ENCODE measurements at places on chromosomes 2 and 18.

- DNase-seq: no peak
Observed at GRCh38 chr2:214504599-214505376, 93.9 kb downstream of the VWC2L start.

GRCh38 chr2:152635635-152636298 is 81.5 kb downstream of the PRPF40A start:
- DNase-seq: peak; percentile 51

GRCh38 chr2:29691391-29691950 is 229.9 kb downstream of the ALK start:
- DNase-seq: no peak

- no peak for DNase-seq
Observed at GRCh38 chr2:151520976-151521375, 111.3 kb downstream of the RIF1 start.

GRCh38 chr2:134657650-134658250 is 61.0 kb downstream of the TMEM163 start:
- no peak for DNase-seq

DNA sequence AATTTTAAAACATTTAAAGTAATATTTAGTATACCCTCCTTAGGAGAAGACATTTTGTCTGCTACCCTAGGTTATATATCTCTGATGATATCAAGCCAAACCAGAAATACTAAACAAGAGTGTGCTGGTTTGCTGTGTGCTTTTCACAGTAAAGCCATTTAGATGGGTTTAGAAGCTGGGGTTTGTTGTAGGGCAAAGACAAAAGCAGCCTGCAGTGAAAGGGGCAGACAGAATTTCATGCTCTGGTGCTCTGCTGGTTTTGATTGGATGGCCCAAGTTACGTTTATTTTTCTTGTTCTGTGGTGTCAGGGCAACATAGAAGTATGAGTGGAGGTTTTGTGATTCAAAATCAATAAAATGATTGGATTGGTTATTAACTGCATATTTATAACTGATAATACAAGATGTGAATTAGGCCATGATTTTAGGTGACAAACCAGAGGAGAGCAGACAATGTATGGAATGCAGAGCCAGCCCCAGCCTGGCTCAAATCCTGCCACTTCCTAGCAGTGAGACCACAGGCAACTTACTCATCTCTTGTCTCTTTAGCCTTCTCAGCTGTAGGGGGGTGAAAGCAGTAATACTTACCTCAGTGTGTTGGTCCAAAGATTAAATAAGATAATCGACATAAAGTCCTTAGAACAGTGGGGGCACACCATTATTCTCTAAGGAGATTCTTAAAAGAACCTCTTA is 30.9 kb upstream of the IER3IP1 start:
- no peak for DNase-seq

GRCh38 chr2:100793220-100793619 is 26.7 kb upstream of the NPAS2 start:
- DNase-seq: no peak

GRCh38 chr2:138780446-138780880 is 273 bp upstream of the NXPH2 start:
- DNase-seq: no peak

DNA sequence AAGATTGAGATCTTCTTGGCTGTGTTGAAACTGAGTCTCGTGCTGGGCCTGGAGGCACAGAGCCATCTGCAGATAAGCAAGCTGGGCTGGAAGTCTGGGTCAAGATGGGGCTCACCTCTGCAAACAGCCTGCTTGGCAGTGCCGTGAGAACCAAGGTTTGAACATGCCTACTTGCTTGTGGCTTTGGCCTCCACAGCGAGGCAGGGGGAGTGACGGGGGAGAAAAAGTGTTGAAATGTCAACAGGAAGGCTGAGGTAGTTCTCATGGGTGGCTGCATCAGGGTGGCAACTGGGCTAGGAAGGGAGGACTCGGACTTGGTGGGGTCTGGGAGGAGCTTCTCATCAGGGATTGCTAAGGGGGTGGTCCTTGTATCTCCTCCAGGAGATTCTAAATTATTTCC is 99.7 kb downstream of the THNSL2 start:
- DNase-seq: no peak

DNA sequence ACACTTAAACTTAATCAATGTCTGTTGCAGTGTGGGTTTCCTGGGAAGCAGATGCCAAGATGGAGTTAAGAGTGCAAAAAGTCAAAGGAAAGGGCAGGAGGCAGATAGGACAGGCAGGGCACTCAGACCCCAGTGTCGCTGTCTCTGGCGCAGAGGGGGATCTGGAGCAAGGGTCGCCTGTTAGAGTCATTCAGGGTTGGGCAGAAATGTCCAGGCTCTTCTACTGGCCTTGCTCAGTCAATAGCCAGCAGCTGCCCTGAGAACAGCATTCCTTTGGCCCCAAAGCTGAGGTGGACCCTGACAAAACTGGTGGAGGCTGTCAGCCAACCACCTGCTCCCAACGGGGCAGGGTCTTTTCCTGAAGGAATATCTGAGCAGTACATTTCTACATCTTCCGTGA is 97.1 kb upstream of the SLC66A3 start:
- DNase-seq: no peak

DNA sequence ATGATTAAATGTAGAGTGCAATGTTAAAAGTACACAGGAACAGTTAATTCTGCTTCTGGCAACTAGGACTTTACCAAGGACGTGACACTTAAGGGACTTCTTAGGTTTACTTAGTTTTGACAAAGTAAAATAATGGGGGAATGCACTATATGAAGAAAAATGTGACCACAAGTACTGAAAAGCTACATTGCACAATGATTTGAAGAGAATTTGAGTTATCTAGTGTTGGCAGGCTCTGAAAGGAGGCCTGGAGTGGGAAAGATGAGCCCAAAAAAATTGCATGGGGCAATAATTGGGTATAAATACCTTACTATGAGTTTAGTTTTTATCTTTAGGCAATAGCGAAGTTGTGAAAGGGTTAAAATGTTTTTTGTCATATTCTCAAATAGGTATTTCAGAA is 173.7 kb downstream of the DOK6 start:
- no peak for DNase-seq

GRCh38 chr2:61910603-61911002 is 5.1 kb downstream of the COMMD1 start:
- no peak for DNase-seq

GRCh38 chr2:239381709-239382134 is 19.1 kb downstream of the HDAC4 start:
- DNase-seq: no peak

DNA sequence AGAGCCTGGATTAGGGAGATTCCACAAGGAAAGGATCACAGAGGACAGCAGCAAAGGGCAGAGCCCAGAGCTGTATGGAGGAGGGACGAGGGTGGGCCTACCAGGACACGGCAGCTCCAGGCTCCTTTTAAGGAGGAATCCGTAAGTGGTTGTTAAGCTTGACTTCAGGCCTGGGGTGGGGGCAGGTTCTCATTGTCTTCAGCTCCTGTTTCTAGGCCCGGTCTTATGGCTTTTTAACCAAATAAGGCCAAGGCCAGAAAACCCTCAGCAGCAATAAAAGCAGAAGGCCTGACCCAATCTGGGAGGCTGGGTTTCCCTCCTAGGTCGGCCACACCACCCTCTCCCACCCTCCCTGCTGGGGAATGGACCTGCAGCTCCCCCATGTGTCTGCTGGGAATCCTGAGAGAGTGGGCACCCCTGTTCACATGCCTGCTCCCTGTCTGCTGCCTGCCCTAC is 111.2 kb downstream of the PLB1 start:
- DNase-seq: no peak
